ENCODE measurements at places on chromosomes 1 and 21. TPM values are rescaled to one million over a fixed set of nuclear protein-coding genes. Genes with fewer than 3 reads are reported as not detected.

GRCh38 chr1:27835046-27835445, 4.5 kb downstream of the PPP1R8 start:
- DNase-seq, result no peak

GRCh38 chr1:195591917-195592672, 1016.1 kb downstream of the KCNT2 start:
- no peak for DNase-seq

DNA sequence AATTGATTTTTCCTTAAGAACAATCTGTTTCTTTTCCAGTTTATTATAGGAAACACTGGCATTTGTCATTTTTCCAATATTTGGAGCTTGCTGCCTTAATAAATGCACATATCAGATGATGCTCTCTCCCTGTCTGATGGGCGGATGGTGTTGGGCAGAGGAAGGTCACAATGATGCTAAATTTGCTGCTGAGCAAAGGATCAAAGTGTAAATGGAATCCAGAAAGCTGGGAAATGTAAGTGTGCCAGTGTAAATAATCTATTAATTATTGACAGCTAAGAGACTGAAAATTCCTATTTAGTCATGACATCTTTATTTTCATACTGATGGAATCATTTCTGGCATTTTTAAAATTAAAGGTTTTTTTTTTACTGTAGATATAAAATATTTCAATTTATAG, 243.2 kb downstream of the PTBP2 start:
- no peak for DNase-seq

DNA sequence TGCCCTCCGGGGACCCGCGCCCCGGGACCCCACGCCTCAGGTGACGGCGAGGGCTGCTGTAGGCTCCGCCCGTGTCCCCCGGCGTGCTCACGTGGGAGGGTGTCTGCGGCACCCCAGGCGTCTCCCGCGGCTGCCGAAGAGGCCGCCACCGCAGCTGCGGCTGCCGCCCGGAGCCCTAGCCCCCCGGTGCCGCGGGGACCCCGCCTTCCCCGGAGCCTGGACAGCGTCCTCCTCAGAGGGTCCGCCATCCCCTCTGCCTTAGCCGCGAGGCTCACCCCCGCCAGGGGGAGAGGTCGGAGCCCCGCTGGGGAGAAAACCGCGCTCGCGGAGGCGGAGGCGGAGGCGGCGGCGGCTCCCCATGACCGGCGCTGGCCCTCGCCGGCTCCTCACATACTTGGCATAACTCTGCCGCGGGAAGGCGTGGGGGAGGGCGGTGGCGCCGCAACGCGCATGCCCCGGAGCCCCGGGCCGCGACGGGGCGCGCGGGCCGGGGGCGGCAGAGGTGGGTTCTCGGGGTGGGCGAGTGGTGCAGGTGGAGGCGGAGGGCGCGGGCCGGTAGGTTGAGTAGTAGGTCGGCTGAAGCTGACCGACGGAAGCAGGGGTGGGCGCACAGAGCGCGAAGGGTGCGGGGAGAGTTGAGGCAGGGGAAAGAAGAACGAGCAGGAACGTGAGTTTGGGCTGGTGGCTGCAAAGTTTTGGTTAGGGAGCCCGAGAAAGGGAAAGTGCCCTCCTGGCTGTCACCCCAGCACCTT, 700 bp upstream of the SYDE2 start:
- DNase-seq, result peak; percentile 52

GRCh38 chr1:226883630-226884029, 13.2 kb downstream of the PSEN2 start:
- no peak for DNase-seq

DYNLT4 gene
- total RNA-seq, result 0.77 TPM

TM2D1 gene
- 13.6 TPM for total RNA-seq

- DNase-seq, result no peak
These were observed 365.5 kb upstream of the RUNX1 start for GRCh38 chr21:35414507-35415139.

HSD3B2 gene
- total RNA-seq, result not detected

DNA sequence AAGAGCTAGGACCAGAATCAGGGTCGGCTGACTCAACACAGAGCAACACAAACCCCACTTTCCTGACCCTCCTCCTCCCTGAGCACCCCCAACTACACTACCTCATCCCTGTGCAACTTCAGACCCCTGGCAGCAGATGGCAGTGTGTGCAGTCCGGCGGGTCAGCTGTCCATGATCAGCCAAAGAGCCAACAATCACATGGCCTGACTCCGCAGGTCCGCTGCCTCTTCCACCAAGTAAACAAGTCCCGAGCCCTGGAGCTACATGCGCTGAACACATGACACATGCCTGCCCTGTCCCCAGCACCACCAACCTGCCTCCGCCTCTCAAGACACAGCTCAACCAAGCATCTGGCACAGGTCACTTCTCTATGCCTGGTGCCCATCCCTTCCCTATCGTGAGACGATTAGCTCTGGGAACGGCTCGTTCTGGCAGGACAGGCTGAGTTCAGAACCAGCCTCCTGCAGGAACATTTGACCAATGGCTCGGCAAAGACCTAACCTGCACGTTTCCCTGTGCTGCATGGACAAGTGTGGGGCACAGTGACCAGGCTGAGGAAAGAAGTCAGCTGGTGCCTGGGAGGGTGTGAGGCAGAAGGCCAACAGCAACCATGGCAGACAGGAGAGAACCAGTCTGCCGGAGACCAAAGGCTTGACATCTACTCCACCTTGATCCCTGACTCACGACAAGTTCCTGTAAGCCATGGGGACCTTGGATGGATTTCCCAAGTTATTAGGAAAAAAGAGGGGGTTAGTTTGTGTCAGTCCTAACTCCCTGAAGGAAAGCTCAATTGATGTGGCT, 60.3 kb downstream of the CD46 start:
- peak; percentile 64 for DNase-seq

- DNase-seq, result peak; percentile 82
These were observed 2.3 kb upstream of the RUNX1 start for GRCh38 chr21:35051287-35051818.

KLF18 gene
- not detected for total RNA-seq

- DNase-seq, result no peak
These were observed 859.0 kb upstream of the B3GALT2 start for GRCh38 chr1:194045416-194045815.

GRCh38 chr1:183702087-183702812, 49.1 kb upstream of the APOBEC4 start:
- no peak for DNase-seq

DNA sequence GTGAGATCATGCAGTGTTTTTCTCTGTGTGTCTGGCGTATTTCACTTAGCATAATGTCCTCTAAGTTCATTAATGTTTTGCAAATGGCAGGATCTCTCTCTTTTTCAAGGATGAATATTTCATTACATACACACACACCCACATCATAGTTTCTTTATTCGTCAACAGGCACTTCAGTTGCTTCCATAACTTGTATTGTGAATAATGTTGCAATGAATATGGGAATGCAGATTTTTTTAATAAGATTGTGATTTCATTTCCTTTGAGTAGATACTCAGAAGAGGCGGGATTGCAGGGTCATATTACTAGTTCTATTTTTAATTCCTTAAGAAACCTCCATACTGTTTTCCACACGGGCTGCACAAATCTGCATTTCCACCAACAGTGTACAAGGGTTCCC, 134.0 kb downstream of the CLEC20A start:
- no peak for DNase-seq

SLAMF1 gene
- total RNA-seq, result not detected

GRCh38 chr1:37561133-37562132, 4.7 kb downstream of the DNALI1 start:
- peak; percentile 27 for DNase-seq

- DNase-seq, result peak; percentile 55
These were observed 339.0 kb downstream of the DSCAM start for GRCh38 chr21:40507978-40508377.

GRCh38 chr1:229153955-229154548, 116.9 kb upstream of the RAB4A start:
- no peak for DNase-seq

GRCh38 chr1:30386156-30386926, 337.0 kb downstream of the MATN1 start:
- peak; percentile 7 for DNase-seq

DNA sequence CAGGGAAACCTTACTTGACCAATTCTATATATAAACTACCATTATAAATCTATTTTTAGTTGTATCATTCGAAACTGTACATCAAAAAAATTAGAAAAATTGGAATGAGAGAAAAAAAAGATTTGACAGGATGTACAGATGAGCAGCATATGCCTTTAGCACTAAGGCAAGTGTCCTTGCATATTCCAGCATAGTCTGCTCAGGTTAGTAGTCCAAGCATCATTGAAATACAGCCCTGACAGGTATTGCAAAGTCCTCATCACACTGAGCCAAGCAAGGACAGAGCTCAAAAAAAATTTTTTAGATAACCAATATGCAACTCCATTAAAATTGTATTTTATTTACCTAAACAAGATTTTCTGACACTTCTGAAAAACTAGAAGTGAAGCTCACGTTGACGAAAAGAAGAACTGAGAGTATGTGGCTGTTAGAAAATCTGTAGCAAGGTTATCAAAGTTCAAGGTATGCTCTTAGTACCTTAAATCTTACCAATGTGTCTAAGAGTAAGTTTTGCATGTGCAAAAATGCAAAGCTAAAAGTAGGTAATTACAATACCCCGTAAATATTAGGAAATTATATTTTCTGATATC, 465.6 kb upstream of the ADGRL4 start:
- no peak for DNase-seq

DNA sequence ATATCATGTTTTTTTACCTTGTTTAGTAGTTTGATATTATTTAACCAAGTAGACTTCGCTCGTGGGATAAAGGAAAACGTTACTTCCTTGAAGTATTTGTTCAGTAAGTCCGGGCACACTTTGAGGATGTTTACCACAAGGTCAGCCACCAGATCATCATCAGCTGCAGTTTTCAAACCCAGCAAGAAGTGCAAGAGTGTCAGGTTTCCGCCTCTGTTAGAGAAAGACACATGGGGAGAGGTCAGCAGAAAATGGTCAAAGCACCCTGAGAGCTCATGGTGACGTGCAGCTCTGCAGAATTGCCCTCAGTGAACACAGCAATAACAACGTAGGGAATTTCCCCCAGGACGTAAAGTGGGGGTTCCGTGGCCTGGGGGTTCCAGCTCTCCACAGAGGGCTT, 24.4 kb downstream of the URB1 start:
- DNase-seq, result no peak

DNA sequence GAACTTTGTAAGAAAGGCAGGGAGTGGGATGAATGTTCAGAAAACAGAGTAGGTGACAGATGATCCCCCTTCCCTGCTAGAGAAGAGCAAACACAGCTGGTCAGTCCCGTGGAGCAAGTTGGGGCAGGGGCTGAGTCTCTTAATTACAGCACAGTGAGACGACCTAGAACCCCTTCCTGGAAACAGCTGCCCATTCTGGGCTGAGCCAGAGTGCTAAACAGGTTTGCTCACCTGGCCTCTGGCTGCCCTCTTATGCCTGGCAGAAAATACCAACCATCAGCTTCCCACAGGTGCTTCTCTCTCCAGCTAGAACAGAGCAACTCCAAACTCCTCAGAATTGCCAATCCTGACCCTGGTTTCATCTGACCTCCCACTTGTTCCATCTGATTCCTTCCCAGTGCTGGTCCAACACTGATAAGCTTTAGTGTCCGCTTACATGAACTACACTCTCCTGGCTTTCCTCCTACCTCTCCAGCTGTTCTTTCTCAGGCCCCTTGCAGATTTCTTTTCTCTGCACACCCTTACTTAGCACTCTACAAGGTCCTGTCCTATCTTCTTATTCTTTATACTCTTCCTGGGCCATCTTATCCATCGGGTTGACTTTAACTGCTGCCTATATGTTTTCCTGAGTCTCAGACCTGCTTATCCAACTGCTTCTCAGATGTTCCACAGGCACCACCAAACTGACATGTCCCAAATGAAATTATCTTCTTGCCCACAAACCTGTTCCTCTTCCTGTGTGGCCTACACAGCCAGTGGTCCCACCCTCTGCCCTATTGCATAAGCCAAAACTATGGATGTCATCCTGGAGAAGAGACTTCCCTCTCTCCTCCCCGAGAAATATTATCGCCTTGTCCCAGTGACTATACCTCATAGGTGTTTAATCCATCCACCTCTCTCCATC, 22.6 kb upstream of the COL9A2 start:
- DNase-seq, result no peak

DNA sequence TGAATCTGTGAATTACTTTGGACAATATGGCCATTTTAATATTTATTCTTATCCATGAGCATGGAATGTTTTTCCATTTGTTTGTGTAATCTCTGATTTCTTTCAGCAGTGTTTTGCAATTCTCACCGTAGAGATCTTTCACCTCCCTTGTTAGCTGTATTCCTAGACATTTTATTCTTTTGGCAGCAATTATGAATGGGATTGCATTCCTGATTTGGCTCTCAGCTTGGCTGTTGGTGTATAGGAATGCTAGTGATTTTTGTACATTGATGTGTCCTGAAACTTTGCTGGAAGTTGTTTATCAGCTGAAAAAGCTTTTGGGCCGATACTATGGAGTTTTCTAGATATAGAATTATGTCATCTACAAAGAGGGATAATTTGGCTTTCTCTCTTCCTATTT, 44.2 kb upstream of the NEGR1 start:
- DNase-seq, result no peak

- DNase-seq, result peak; percentile 38
These were observed 3.2 kb downstream of the IFT25 start for GRCh38 chr1:53942127-53942957.

SELL gene
- 0.32 TPM for total RNA-seq

DNA sequence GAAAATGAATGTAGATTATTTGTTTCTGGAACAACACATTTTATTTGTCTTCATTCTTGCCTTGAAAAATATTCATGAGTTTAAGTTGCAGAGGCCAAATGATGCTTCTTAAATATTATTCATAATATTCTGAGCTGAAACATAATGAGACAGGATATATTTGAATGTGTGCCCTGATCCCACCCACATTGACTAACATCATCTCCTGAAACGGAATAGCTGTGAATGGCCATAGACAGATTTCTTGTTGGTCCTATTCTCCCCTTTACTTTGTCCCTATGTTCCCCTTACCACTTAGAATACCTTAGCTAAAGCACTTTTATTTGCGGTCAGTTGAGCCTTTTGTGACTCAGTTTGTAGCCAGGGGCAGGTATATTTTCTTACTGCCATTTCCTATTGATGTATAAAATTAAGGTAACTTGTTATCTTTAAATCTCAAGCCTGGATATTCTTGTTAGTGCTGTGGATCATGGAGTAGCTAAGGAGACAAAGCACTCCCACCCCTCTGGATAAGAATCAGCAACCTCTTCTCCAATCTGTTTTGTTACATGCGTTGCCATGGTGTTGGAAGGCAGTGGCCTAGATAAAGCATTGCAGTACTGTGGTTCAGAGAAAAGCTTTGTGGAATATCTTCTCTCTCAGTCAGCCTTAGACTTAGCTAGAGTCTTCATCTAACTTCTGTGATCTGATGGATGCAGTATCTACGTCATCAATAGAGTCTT, 478.5 kb upstream of the DEPDC1 start:
- no peak for DNase-seq

- DNase-seq, result no peak
These were observed 81.6 kb upstream of the KCNE2 start for GRCh38 chr21:34282223-34282622.

GRCh38 chr1:40014812-40015594, 25.5 kb upstream of the CAP1 start:
- DNase-seq, result no peak

DNA sequence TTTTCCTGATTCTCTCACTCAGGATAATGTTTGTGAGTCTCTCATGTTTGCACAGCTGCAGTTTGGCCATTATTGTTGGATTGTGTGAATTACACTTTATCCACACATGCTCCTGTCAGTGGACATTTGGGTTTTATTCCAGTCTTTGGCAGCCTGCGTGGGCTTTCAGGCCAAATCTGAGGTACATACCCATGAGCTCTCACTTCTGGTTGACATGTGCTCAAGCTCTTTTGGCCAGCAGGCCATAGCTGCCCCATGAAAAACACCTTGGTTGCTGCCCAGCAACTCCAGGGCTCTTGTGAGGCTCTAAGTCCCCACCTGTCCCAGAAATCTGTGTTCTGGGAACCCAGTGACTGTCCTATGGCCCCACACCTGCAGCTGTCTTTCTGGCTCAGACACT, 124.5 kb upstream of the GALNT2 start:
- no peak for DNase-seq

Data from HepG2 (cell line).